Head of caudate nucleus (tissue), 42 donors: ENCODE measurements at places on chromosomes 16 and 17.

DNA sequence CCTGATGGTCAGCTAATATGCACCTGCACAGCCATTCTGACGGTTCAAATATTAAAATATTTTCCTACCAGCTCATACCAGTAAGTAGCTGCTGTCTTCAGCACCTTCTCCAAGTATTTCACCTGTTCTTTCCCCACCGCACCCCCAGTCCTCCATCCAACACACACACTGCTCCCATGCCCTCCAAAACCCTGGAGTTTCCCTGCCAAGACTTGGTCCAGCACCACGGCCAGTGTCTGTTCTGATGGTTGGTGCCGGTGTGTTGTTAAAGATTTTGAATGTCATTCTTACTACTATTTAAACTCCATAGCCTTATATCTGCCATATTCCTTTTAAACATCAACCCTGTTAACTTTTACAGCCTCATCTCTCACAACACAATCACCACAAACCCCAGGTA, 142.4 kb downstream of the GSG1L start:
- DNase-seq = no peak

DNA sequence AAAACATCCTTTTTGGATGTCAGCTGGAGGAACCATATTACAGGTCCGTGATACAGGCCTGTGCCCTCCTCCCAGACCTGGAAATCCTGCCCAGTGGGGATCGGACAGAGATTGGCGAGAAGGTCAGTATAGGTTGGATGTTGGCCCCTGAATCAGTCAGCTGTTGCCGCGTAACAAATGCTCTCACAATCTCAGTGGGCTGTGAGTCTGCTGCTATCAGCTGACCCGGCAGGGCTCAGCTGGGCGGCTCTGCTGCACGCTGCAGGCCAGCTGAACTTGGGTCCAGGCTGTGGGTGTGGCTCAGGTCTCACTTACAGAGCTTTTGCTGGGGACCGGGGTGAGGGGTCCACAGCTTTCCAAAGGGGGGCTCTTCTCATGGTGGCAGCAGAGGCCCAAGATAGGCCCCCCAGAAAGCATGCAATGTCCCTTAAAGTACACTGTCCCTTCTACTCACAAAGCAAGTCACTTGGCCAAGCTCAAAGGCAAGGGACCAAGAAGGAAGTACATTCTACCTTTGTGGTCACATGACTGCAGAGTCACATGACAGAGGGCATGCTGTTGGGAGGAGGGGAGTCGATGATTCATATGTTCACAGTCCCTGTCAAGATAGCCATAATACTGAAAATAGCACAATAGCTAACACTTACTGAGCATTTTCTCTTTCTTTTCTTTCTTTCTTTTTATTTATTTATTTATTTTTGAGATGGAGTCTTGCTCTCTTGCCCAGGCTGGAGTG, 134.2 kb downstream of the ABCC1 start:
- DNase-seq = no peak

DNA sequence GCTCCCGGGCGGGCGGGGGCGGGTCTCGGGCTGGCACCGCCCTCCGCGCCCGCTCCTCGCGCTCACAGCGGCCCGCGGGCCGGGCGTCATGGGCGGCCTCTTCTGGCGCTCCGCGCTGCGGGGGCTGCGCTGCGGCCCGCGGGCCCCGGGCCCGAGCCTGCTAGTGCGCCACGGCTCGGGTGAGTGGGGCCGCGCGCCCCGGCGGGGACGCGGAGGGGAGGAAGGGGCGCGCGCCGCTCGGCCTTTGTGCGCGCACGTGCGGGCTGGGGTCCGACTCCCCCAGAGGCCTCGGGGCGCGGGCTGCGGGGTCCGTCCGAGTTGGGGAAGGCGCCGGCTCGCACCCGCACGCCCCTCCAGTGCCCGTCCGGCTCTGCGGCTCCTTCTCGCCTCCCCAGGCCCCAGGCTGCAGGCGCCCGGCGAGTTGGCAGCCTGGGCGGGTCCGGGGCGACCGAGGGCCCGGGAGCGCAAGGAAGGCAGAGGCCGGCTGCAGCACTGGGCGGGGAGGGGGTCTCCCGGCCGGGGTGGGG, at the start of gene NME4:
TSS of gene NME4 (plus strand) at position 65 of the 527 bp plus-strand sequence. CDS start at position 89, 24 bp downstream.
- no peak for DNase-seq

DNA sequence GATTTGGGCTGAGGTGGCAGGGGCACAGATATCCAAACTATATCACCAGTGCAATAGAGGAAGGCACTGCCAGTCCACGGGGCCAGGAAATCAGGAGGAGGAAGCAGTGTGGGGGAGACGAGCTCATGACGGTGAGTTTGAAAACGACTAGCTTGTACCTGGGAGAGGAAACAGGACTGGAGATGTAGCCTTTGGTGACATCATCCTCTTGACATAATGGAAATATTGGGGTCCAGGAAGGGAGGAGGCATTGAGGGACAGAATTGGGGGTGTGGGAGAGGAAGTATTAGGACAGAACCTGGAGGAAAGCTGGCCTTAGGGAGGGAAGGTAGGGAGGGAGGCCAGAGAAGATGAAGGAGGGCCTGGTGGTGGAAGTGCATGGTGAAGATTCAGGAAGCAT, 109.1 kb downstream of the RGS9 start:
- DNase-seq = no peak

DNA sequence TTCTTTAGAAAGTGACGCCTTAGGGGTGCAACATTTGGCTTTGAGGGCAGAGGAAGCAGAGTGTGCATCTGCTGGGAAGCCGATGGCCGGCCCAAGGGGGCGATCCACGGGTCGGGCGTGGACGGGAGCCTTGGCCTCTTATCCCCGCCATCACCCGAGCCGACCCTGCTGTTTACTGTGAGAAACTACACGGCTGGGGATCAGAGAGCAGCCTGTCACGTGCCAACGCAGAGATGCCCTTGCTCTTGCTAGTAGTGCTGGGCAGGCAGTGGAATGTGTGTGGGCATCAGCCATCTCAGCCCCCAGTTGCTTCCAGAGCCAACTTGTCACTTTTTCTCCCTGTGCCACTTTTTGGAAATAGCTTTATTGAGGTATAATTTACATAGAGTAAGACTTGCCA, 26.7 kb upstream of the ITGB4 start:
- no peak for DNase-seq

DNA sequence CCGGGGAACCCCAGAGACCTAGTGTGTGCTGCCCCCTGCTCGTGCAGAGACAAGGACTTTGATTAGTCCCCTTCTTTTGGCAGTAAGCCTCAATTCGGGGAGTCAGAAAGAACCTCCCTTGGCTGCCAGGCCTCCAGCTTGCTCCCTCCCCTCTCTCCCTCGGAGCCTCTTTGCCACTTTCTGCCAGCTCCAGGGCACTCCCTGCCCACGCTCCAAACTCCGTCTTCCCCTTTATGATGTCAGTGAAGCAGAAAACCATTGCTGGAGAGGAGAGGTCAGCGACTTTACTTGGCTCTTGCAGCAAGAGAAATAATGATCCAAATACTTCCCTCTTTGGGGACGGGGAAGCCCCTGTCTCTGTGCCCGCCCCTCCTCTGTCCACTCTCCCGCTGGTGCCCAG, 28.1 kb downstream of the TTYH2 start:
- DNase-seq = peak; percentile 59

DNA sequence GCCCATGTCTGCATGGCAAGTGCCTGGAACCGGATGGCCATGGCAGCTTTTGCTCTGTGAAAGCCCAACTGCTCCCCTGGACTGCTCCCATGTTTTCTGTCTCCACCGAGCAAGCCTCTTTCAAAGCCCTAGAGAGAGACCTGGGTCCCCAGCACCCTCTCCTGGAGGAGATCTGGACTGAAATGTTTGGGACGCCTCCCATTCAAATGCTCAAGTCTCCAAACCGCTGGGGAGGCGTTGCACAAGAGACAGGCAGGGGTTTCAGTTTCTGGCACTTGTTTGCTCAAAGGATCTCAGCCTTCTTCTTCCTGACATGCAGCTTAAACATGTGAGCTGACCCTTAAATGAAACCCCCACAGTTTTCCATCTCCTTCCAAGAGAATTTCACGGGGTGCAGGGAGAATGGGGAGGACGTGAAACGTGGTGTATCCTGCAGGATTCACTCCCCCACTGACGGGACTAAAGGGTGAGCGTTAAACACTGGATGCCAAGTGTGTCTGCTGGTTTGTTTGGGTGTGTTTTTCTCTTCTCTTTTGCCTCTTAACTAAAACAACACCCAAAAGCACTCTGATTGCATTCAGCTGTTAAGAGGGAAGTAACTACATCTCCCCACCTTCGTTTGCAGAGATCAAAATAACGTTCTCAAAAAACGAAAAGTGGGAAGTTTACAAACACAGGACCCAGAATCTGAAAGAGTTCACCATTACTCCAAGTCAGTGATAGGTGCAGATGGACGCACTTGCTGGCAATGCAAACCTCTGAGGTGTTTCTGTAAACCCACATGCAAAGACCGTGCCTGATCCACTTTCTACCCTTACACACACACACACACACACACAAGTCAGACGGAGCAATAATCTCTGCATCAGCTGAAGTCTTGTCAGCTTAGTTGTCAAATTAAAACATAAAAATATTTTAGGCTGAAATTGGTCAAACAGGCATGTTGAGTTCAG, 256.9 kb downstream of the C16orf95 start:
- no peak for DNase-seq

DNA sequence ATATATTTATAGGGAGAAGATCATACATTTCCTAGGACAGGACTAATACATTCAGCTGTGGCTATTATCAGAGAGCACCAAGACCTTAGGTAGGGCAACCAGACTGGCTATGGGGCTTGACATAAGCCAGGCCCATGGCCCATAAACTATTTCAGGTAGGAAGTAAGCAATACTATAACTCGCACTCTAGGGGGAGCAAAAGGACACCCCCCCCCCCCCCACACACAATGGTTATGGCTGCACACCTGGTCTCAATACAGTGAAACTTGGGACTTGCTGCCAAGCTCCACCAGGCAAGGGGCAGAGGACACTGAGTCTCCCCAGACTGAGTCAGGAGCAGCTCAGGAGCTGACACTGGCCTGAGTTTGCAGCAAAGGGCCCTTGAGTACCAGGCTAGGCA, 348.9 kb upstream of the ASIC2 start:
- DNase-seq = no peak

DNA sequence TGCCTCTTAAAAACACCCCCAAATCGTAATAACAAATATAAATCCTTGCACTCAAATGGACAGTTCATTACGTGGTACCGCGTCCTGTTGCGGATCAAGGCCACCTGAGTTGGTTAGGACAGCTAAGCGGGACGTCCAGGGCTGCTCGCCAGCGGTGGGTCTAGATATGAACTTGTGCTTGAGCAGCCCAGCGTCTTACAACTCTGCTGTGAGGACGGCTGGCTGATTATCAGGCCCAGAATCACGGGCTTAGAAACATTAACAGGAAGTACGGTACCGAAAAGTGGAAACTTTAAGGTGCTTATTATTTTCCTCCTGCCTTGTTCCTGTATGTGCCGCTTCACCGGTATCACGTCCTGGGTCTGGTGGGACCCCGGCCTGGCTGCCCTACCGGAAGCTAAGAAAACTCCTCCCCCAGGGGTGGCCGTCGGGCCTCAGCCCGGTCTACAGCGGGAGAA, 832 bp upstream of the SRRM2 start:
- DNase-seq = no peak

DNA sequence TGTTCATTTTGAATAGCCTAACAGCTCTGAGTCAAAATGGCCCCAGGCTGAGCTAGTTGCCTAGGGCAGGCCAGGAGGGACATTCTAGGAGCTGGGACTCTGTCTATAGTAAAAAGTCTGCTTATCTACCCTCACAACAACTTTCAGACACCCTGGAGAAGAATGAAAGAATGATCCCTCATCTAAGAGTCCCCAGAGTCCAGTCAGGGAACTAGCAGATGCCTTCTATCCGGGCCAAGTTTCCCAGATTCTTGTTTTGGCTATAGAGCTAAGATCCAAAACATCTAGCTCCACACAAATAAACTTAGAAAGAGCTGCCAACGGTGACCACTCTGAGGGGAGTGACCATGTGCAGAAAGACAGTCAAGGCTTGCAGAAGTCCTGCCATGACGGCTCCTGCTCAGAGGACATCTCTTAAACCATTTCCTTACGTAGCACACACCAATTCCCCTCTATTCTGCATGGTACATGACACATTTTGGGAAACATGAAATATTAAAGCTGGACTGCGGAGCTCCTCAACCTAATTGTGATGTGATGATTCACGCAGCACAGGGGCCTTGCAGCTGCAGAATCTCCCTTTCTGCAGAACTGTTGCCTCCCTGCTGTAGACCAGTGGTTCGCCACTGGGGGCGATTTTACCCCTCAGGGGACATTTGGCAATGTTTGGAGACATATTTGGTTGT, 24.2 kb downstream of the FAM20A start:
- no peak for DNase-seq
